ENCODE measurements at places on chromosomes 12 and 14.
A peak's percentile ranks its signal among the peaks of the same experiment; 100 is the strongest.

GRCh38 chr14:102655137-102655536 lies 62.7 kb downstream of the RCOR1 start:
- no peak for DNase-seq

DNA sequence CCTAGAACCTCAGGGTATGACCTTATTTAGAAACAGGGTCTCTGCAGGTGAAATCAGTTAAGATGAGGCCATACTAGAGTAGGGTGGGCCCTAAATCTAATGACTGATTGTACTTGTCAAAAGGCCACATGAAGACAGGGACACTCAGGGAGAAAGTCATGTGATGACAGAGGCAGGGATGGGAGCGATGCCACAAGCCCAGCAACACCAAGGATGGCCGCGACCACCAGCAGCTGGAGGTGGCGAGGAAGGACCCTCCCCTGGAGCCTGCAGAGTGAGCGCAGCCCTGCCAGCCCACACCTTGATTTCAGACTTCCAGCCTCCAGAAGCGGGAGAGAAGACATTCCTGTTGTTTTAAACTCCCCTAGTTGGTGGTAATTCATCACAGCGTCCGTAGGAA lies 199.9 kb downstream of the PHETA1 start:
- no peak for DNase-seq

- DNase-seq = no peak
Measured at GRCh38 chr12:99049774-99050173, 404.7 kb downstream of the APAF1 start.

DNA sequence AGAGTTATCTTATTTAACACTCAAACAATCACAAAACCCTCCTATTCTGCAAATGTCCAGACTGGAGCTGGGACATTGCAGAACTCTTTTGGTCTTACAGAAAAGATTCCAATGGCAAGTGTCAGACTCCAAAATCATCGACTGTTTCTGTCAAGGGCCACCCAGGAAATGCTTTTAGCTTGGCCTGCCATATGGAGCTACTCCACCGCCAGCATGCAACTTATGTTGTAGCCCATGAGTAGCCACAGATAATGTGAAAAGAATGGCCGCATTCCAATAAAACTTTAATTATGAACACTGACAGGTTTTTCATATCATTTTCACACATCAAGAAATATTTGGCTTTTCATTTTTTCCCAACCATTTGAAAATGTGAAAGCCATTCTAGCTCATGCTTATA lies 57.5 kb downstream of the SYNE3 start:
- DNase-seq = no peak

GRCh38 chr12:87140262-87140661 lies 884.1 kb upstream of the MGAT4C start:
- DNase-seq = no peak

DNA sequence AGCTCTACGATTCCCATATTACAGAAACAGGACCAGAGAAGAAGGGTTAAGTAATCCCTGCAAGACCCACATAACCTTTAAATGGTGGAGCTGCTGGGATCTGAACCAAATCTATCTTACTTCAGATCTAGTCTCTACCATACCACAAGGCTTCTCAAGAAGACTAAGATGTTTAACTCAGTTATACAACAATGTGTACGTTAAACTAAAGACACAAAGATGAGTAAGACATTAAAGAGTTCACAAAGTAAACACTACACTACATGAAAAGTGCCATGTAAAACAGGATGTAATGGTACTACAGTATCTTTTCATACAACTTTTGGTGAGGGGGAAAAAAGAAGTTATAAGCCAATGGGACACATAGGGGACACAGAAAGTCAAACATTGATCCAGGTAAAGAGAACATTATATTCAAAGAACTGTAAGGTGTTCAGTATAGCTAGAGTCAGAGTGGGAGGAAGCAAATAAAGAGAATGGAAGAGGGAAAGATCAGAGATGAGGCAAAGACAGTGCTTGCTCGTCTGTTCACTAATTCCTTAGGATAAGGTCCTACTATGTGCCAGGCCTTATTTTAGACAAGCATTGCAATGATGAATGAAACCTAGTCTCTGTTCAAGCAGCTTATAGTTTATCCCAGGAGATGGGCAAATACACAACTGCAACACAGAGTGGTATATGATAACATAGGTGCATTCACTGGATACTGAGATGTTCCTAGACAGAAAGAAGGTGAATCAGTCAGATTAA lies 7.7 kb downstream of the TMED10 start:
- no peak for DNase-seq

DNA sequence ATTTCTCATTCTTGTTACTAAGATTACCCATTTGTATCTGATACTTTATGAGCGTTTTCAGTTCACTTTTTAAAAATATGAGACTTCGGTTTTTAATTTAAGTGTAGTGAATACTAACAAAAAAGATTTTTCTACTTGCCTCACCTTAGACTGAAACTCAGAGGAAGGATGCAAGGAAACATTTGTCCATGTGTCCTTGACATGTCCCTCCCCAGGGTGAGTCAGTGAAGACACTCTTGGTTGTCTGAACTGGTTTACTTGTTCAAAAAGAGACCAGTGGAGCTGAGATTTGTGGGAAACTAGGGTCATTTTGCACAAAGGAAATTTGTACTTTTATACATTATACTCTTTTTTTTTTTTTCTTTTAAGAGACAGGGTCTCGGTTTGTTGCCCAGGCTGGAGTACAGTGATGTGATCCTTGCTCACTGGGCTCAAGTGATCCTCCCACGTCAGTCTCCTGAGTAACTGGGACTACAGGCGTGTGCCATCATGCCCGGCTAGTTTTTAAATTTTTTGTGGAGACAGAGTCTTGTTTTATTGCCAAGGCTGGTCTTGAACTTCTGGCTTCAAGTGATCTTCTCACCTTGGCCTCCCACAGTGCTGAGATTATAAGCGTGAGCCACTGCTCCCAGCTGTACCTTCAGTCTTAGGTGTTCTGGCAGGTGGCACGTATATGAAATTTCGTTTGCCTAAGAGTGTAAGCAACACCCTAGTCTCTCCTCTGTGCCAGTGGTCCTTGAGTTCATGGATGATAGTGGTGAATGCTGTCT lies 56.7 kb downstream of the PPFIBP1 start:
- DNase-seq = no peak

GRCh38 chr12:33575346-33575745 lies 135.7 kb upstream of the SYT10 start:
- DNase-seq = no peak

DNA sequence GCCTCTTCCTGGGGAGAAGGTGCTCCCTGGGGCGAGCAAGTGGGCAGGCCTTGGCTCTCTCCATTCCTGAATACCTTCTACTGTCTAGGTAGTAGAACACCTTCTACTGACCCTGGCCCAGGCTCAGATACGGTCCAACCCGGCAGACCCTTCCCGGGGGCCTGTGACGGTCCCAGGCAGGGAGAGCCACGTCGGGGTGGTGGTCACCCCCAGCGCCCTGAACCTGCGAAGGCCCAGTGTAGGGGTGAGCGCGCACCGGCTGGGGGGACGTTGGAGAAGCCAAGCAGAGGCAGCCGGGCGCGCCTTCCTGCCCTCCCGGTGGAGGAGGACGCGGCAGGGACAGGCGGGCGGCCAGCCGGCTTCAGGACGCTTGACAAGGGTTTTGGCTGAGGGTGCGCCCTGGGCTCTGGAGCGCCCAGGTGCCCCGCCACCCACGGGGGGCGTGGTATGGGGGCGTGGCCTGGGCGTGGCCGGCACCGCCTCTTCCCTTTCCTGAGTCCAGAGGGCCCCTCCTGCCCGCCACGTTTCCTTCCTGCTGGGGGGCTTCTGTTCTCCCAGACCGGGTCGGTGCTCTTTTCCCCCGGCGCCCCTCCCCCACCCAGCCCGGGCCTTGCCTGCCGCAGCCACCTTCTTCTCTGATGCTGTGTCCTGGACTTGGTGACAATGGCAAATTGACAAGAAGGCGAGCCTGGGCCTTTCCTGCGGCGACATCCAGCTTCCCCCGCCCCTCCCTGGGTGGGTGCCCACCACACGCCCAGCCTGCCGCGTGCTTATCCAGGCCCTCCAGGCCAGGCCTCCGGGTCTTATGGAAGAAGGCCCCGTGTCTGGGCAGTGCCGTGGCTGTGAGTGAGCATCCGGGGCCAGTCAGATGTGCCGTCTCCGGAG lies 24.5 kb upstream of the PPP1R13B start:
- DNase-seq = peak; percentile 85

DNA sequence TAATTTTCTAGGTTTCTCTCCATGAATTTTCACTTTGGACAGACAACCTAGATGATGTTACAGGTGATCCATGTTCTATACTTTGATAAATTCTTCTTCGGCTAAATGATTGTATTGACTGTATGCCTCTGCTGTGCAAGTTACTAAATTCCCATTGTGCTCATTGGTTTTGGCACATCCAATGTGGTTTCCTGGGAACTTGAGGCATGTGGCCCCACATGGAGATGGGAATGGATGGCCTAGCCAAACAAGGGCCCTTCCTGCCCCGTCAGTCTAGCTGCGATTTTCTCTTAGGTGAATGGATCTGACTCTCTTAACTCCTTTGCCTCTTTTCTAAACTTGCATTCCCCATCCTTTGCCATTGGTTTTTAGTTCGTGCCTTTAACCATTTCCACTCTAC lies 186.2 kb downstream of the PELI2 start:
- DNase-seq = no peak

GRCh38 chr14:89803542-89803941 lies 151.0 kb downstream of the EFCAB11 start:
- no peak for DNase-seq

GRCh38 chr12:29883525-29883924 lies 99.8 kb upstream of the TMTC1 start:
- no peak for DNase-seq

DNA sequence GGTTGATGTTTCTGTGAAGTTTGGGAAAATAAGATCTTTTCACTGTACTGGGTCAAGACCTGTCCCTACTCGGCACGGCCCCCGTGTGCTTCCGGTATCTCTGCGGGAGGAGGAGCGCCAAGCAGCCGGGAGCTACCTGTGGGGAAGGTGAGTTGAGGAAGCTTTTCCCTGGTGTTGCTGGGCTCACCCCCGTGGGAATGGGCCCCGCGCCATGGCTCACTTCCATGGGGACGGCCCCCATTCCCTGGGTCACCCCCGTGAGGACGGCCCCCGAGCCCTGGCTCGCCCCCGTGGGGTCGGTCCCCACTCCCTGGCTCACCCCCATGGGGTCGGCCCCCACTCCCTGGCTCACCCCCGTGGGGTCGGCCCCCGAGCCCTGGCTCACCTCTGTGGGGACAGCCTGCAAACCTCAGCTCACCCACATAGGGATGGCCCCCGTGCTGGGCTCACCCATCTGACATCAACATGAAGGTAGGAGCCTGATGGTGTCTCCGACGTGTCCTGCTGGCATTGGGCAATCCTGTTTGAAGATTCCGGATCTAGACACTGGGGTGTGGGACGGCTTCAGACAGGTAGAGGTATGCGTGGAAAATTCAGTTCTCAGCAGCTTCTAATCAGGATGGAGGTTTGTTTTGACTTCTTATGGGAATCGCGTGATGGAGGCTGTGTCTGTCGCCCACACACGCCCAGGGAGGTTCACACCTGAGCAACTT lies 9.1 kb downstream of the LRCOL1 start:
- no peak for DNase-seq

DNA sequence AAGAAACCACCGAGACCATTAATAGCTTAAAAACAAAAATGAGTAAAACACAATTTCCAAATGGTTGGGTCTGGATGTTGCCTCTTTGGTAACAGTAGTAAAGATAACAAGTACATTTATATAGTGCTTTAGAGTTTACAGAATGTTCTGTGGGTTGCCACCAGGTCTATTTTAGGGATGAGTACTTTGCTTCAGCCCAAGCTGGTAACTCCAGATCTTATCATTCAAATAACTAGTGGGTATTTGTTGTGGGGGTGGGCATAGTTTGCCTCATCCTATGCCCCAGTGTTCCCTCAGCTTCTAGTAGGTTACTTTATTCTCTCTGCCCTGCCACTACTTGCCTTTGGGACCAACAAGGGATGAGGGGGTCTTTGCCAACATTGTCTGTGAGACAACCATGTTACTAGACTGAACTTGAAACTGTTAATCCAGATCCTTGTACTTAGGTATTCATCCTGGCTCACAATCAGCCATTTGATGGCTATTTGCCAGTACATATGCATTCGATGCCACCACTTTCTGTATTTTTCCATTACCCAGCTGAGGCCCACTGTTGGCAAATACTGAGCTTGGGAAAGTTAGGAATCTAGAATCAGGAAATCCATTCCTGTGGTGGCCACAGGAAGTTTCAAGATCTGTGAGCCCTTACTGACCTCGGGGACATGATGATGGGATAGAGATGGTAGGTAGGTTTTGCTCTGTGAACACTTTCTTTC lies 17.6 kb upstream of the AKAP6 start:
- no peak for DNase-seq

GRCh38 chr14:58288106-58288792 lies 10.1 kb upstream of the ARID4A start:
- no peak for DNase-seq

GRCh38 chr12:105843561-105843960 lies 295.2 kb downstream of the NUAK1 start:
- no peak for DNase-seq

GRCh38 chr12:13702381-13702780 lies 279.0 kb downstream of the GRIN2B start:
- DNase-seq = no peak

DNA sequence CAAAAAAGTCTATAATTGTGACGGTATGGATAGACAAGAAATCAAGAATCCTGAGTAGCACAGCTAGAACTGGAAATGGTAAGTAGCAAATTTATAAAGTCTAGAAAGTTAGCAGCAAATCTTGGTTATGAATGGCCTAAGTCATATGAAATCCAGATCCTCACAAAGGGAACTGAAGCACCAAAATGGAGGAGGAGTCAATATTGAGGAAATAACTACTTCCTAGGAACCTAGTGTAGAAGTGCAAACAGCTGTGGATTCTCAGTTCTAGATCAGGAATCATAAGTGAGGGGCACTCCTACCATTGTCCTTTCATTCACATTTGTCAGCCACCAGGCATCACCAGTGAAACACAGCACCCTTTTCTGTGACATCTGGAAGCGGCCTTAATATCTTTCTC lies 202.2 kb upstream of the DCN start:
- DNase-seq = no peak

DNA sequence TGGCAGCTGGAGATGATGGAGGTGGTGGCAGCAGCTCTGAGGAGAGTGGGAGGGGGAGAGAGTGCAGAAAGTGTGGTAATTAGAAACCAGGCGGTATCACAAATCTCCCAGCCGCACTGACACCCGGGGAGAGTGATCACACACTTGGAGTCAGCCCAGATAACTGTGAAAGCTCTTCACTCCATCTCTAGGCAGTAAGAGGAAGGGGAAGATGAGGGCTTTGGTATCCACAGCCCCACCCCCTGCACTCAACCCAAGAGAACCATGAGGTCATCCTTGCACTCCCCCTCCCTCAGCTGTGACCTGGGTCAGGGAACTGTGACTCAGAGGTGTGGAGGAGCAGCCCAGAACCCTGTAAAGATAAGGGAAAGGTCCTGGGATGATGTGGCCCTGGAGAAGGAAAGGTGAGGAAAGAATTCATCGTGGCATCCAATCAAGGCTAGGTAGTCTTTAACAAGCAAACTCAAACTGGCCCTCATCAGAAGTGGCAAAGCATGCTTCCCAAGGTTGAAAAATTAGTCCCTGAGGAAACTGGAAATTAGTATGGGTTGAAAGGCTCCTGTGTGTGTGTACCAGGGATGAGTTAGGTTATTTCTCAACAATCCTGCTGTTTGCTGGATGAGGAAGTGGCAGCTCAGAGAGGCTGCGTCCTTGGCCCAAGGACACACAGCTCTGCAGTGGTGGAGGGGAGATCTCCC lies 111.0 kb upstream of the LHX5 start:
- DNase-seq = no peak

- DNase-seq = no peak
Measured at GRCh38 chr12:44063671-44064070, 227.8 kb downstream of the TMEM117 start.

Measured in activated naive CD8-positive, alpha-beta T cell treated with anti-CD3 and anti-CD28 coated beads for 36 hours (primary cell).